ENCODE measurements at places on chromosomes 12 and 14. TPM values are rescaled to one million over a fixed set of nuclear protein-coding genes. Genes with fewer than 3 reads are reported as not detected.

- no peak overlapping the region for H3K27ac ChIP-seq
- H3K4me1 ChIP-seq, result no peaks in the 10 kb centered on the region
- no peaks in the 10 kb centered on the region for H3K36me3 ChIP-seq
- H3K4me3 ChIP-seq, result no peak overlapping the region
- no peak for DNase-seq
- H3K27me3 ChIP-seq, result no peaks in the 10 kb centered on the region
Observed at GRCh38 chr12:110933326-110933974, 13.1 kb upstream of the MYL2 start.

The KRT72 gene
- total RNA-seq, result not detected

DNA sequence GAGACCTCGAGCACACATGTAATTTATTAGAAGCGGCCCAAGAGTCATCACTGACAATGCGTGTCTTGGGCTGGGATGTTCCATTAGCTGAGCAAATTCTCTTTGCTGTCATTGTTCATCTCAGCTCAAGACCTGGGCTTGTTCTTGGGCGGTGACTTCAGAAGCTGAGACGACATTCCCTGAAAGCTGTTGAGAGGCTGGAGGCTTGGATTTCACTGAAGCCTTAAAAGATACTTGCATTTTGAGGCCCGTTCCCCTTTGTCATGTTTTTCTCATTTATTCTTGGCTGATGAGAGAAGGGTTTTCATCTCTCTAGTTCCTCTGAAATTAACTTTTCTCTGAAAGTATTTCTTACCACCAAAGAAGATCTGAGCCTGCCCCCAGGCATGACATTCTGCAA is 16.6 kb upstream of the SUSD6 start:
- DNase-seq, result no peak
- H3K36me3 ChIP-seq, result no peaks in the 10 kb centered on the region
- no peaks in the 10 kb centered on the region for H3K4me1 ChIP-seq
- H3K4me3 ChIP-seq, result no peak overlapping the region
- H3K27ac ChIP-seq, result no peak overlapping the region

DNA sequence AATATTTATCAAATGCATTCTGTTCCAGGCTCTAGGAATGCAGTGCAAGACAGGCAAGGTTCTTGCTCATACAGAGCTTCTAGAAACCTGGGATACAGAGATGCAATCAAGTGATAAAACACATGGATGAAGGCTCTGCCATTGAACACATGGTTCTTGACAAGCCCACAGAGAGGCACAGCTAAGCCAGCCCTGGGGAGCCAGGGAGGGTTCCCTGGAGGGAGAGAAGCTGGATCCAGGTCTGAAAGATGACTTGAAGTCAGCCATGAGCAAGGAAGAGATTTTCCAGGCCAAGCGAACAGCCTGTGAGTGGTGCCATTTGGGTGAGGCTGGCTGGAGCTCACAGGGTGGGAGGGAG is 66.2 kb downstream of the IRF2BPL start:
- H3K4me1 ChIP-seq, result peaks cover 43% of the 10 kb centered on the region
- peak overlapping the region; percentile 76 for H3K27ac ChIP-seq
- DNase-seq, result no peak
- no peaks in the 10 kb centered on the region for H3K27me3 ChIP-seq
- H3K36me3 ChIP-seq, result no peaks in the 10 kb centered on the region

The GDF11 gene
- total RNA-seq, result 19.8 TPM

DNA sequence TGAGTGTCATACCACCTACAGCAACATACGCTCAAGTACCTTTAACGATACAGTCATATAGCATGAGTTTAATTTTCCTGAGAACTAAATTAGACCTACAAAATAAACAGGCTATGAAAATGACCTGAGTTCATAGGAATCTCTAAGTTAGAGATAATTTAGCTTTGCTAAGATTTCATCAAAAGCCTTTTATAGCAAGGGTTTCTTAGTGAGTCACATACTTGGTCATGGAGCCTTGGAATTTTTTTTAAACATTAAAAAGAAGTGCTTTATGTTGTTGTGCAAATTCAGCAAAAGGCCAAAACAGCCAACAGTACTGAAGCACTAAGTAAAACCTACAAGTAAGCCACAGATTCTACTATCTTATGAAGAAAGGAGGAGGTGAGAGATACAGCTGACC is 93.6 kb upstream of the FERMT2 start:
- no peak overlapping the region for H3K4me3 ChIP-seq
- no peak for DNase-seq
- H3K27ac ChIP-seq, result no peak overlapping the region
- no peaks in the 10 kb centered on the region for H3K27me3 ChIP-seq

DNA sequence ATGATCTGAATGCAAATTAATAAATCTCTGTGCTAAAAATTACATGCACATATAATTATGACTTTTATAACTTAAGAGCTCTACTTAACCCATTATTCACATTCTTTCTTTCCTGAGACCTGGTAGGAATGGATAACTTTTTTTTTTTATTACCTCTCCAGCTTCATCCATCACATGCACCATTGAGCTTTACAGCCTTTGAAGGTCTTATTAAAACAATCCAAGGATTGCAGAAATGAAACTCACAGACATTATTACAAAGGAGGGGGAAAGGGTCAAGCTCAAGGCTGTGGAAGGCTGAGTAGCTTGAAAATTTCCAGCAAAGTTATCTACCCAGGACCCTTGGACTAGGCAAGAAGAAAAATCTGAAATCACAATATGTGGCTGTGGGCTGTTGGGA is 202.5 kb upstream of the GRIP1 start:
- H3K4me3 ChIP-seq, result no peak overlapping the region
- H3K27ac ChIP-seq, result no peak overlapping the region
- no peaks in the 10 kb centered on the region for H3K36me3 ChIP-seq
- H3K4me1 ChIP-seq, result no peaks in the 10 kb centered on the region

The NEMP1 gene
- 27.7 TPM for total RNA-seq

The PTPN11 gene
- total RNA-seq, result 104 TPM

- H3K27ac ChIP-seq, result no peak overlapping the region
- no peaks in the 10 kb centered on the region for H3K4me1 ChIP-seq
- no peak overlapping the region for H3K4me3 ChIP-seq
- H3K27me3 ChIP-seq, result peaks cover 3% of the 10 kb centered on the region
- H3K36me3 ChIP-seq, result no peaks in the 10 kb centered on the region
Observed at GRCh38 chr12:13299457-13299856, 102.9 kb downstream of the EMP1 start.

- H3K27me3 ChIP-seq, result no peaks in the 10 kb centered on the region
- no peak for DNase-seq
- H3K4me3 ChIP-seq, result no peak overlapping the region
- H3K4me1 ChIP-seq, result no peaks in the 10 kb centered on the region
- no peaks in the 10 kb centered on the region for H3K36me3 ChIP-seq
- H3K27ac ChIP-seq, result no peak overlapping the region
Observed at GRCh38 chr12:18421867-18422266, 160.5 kb downstream of the PIK3C2G start.

GRCh38 chr14:85400678-85401077 is 129.3 kb upstream of the FLRT2 start:
- no peaks in the 10 kb centered on the region for H3K4me1 ChIP-seq
- no peak for DNase-seq
- no peak overlapping the region for H3K4me3 ChIP-seq

GRCh38 chr14:85308531-85309300 is 221.2 kb upstream of the FLRT2 start:
- H3K36me3 ChIP-seq, result no peaks in the 10 kb centered on the region
- no peak overlapping the region for H3K4me3 ChIP-seq
- H3K27ac ChIP-seq, result peak overlapping the region; percentile 20
- no peaks in the 10 kb centered on the region for H3K27me3 ChIP-seq
- H3K4me1 ChIP-seq, result peaks cover 22% of the 10 kb centered on the region
- peak; percentile 79 for DNase-seq

- H3K4me3 ChIP-seq, result no peak overlapping the region
- H3K27me3 ChIP-seq, result no peaks in the 10 kb centered on the region
- no peak for DNase-seq
- H3K36me3 ChIP-seq, result no peaks in the 10 kb centered on the region
Observed at GRCh38 chr12:53199700-53200099, 7.4 kb downstream of the ITGB7 start.

The KRT75 gene
- total RNA-seq, result not detected

DNA sequence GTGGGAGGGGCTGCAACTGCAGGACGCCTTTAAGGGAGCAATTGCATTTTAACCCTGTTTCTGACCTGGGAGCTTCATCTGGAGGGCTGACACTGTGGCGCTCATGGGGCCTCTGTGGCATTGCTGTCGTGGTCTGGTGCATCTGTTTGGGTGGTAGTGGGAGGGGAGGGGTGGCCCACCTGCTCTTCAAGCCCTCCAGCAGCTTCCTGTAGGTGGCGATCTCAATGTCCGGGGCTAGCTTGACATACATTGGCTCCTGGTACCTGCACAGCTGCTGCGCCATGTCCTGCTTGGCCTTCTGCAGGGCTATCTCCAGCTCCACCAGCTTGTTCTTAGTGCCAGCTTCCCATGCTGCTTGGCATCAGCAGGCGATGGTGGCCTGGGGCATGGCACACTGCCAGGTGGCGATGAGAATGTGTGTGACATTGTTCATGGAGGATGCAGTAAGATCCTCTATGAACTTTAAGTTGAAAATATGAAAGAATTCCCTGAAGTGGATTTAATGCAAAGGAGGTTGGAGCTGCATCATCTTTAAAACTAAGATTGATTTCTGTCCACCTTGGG is 7.7 kb upstream of the KRT82 start:
- H3K4me3 ChIP-seq, result no peak overlapping the region
- no peaks in the 10 kb centered on the region for H3K4me1 ChIP-seq
- no peaks in the 10 kb centered on the region for H3K36me3 ChIP-seq
- no peak overlapping the region for H3K27ac ChIP-seq

DNA sequence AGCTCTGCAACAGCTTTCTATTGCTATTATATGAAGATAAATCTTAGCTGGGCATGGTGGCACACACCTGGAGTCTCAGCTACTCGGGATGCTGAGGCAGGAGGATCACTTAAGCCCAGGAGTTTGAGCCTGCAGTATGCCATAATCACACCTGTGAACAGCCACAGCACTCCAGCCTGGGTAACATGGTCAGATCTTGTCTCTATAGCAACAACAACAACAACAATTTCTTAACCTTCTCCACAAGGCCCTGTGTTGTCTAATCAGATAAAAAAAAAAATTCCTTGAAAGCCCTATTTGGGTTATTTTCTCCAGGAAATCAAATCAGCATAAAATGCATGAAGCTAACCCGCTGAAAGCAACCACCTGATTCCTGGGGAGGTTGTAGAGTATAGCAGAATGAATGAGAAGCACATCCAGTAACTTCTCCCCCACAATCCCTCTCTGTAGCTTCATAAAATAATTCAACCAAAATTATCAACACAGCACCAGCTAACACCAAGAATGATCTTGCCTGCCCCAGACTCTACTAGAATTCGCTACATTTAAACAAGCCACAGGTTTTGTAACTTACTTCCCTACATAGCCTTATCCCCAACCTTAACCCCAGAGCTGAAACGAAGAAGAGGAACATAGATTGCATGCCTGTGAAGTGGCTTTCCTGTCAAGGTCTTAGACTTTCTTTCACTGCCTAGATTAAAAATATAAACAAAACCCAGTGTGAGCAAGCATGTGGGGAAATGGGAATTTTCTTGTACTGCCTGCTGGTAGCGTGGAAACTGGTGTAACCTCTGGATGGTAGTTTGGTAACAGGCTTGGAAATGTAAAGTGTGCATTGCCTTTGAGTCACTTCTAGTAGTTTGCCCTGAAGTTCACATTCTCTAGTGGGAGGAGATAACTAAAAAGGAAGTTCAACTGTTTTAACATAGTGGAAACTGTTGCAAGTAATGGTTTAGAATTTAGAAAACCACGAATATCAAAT is 6.0 kb upstream of the STK38L start:
- H3K4me3 ChIP-seq, result no peak overlapping the region
- no peaks in the 10 kb centered on the region for H3K27me3 ChIP-seq
- H3K36me3 ChIP-seq, result no peaks in the 10 kb centered on the region
- no peak overlapping the region for H3K27ac ChIP-seq
- DNase-seq, result no peak

- peaks cover 8% of the 10 kb centered on the region for H3K4me1 ChIP-seq
- H3K36me3 ChIP-seq, result no peaks in the 10 kb centered on the region
- no peak overlapping the region for H3K27ac ChIP-seq
- H3K27me3 ChIP-seq, result no peaks in the 10 kb centered on the region
Observed at GRCh38 chr14:56581041-56581727, 1.6 kb downstream of the TMEM260 start.

The DLGAP5 gene
- 83.2 TPM for total RNA-seq

DNA sequence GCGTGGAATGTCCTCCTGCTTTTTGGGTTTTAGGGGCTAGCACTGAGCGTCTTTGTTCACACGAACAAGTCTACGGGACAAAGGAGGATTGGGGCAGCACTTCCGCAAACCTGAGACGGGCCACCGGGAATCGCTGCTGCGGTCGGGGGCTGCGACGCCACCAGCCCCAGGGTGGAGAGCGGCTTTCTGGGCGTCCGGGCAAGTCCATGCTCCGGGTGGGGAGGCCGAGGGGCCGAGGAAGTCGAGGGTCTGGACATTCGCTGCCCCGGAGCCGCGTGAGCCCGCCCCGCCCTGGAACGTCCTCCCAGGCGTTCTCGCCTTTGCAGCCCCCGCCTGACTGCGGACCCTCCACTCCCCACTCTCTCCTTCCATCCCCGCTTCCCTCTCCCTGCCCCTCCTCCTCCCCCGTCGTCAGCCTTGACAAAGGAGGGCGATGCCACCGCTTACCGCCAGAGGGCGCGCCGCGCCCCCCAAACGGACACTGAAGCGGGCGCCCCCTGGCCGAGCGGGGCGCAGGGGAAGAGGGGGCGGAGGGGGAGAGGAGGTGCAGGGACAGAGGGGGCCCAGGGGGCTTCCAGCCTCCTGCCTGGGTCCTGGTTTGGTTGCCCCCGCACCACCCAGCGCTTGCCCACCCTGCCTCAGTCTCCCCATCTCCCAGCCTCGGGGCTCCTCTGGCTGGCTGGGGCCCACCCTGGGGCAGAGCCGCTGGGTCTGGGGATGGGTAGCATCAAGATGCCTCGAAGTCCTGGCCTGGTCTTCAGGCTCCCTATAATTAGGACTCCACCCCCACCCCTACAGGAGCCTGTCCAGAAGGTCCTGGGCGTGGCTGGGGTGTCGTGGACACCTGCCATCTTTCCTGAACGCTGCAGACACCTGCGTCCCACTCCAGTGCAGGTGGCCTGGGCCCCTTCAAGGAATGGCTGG is 39.1 kb upstream of the INF2 start:
- H3K4me1 ChIP-seq, result peaks cover 3% of the 10 kb centered on the region
- H3K27ac ChIP-seq, result no peak overlapping the region
- no peaks in the 10 kb centered on the region for H3K27me3 ChIP-seq
- no peaks in the 10 kb centered on the region for H3K36me3 ChIP-seq
- peak overlapping the region; percentile 36 for H3K4me3 ChIP-seq

The CPNE6 gene
- not detected for total RNA-seq

- DNase-seq, result no peak
- peaks cover 9% of the 10 kb centered on the region for H3K27me3 ChIP-seq
- H3K4me1 ChIP-seq, result no peaks in the 10 kb centered on the region
- H3K27ac ChIP-seq, result no peak overlapping the region
- H3K36me3 ChIP-seq, result no peaks in the 10 kb centered on the region
- H3K4me3 ChIP-seq, result no peak overlapping the region
Observed at GRCh38 chr14:64610049-64610746, 60.4 kb downstream of the PPP1R36 start.

The GPR135 gene
- total RNA-seq, result 3.7 TPM

The OASL gene
- total RNA-seq, result not detected

DNA sequence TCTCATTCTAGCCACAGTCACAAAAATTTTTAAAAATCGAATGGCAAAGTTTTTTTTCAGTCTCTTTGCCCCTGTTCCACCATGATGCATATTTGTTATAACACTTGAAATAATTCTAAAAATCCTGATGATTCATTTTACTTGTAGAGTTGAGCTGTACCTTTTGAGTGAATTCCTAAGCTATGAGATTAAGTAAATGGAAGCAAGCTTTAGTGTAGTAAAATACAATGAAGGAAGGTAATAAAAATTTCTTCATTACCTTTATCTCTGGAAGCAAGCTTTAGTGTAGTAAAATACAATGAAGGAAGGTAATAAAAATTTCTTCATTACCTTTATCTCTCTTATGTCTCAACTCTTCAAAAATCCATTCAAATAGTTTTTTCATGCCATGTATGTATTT is 46.1 kb downstream of the TMTC3 start:
- no peak overlapping the region for H3K27ac ChIP-seq
- no peak for DNase-seq
- no peaks in the 10 kb centered on the region for H3K27me3 ChIP-seq
- H3K4me3 ChIP-seq, result no peak overlapping the region
- H3K36me3 ChIP-seq, result no peaks in the 10 kb centered on the region

Data from endothelial cell of umbilical vein (primary cell).